ENCODE measurements at places on chromosomes 4 and X.

DNA sequence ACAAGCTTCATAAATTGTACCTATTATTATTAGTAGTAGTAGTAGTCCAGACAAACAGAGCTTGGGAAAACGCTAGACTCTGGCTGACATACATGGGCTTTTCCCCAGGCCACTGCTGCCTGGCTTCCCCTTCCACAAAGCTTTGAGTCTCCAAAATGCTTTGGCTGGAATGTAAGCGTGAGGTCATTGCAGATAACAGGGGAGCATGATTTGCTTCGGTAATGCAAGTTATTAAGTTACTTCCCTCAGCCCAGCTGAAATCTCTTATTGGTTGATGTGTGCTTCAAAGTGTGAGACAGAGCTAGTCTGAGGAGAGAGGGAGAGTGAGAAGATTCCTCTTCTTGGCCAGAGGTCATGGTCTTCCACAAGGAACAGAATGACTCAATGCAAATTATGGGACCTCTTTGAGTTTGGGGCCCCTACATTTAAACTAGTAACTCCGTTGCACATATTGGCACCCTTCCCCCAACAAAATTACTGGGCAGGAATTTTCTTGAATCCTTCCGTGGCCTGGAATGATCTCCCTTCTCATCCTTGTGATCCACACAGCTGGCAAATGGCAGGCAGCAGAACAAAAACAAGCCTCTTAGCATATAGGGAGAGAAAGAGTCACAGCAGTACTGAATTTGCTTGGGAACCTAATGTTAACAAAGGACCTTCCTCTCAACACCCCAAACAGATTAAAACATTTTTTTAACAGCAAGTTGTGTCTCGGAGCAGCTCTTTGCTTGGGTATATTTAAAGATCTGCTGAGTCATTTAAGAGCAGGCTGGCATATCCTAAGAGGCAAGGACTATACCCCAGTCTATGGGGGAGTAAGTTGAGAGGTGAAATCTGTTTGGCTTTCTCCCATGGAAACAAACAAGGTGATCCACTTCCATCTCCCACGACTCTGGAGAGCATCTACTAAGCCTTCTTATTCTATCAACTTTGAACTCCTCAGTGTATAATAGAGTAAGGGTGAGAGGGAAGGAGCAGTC, 19.9 kb downstream of the AR start:
- DNase-seq, result no peak

DNA sequence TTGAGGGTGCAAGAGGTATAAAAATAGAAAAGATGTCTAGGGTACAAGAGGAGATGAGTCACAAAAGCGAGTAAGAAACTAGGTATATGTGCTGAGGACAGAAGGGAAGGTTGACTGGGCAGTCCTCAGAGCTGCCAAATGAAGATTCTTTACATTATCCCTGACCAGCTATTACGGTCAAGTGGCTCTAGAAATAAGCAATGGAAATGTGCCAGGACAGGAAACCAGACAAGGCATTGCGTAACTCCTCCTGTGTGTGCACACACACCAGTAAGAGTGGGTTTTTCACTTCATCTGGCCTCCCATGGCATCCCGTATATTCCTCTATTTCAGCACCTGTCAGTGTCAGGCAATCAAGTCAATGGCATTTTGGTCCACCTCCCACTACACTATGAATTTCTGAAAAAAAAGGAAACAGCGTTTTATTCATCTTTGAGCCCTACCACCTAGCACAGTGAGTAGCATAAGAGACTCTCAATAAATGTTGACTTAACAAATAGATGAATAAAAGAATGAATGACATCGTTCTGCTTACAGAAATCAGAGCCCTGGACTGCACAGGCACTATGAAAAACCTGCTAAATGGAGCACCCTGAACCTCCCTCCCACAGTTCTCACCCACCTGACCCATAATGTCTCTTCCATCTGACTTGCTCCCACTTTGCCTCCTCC, 62.6 kb upstream of the KLF3 start:
- no peak for DNase-seq

- no peak for DNase-seq
Measured at GRCh38 chr4:71260544-71260943, 78.3 kb upstream of the SLC4A4 start.

- no peak for DNase-seq
Measured at GRCh38 chrX:52983321-52984000, 25.1 kb upstream of the FAM156A start.

DNA sequence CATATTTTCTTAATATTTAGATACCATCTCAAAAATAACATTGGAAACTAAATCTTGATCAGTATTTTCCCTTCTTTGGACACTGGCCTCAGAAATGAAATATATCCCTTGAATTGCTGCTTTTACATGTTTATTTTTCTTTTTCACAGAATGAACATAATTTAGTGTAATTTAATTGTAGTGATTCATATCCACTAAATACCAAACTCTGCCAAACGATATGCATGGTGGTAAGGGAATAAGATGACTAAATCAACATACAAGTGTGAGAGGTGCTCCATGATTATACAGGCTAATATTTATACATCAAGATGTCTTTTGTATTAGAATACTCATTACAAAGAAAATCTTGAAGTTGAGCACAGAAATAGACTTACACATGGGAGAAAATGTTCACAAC, 216.8 kb upstream of the PACRGL start:
- no peak for DNase-seq

Data from stimulated activated CD4-positive, alpha-beta T cell treated with anti-CD3 and anti-CD28 coated beads, Interleukin-12 subunit alpha, Interleukin-12 subunit beta, amount 100 ng/mL, for 4 hours (primary cell).